ENCODE measurements at places on chromosomes 5 and 9.

DNA sequence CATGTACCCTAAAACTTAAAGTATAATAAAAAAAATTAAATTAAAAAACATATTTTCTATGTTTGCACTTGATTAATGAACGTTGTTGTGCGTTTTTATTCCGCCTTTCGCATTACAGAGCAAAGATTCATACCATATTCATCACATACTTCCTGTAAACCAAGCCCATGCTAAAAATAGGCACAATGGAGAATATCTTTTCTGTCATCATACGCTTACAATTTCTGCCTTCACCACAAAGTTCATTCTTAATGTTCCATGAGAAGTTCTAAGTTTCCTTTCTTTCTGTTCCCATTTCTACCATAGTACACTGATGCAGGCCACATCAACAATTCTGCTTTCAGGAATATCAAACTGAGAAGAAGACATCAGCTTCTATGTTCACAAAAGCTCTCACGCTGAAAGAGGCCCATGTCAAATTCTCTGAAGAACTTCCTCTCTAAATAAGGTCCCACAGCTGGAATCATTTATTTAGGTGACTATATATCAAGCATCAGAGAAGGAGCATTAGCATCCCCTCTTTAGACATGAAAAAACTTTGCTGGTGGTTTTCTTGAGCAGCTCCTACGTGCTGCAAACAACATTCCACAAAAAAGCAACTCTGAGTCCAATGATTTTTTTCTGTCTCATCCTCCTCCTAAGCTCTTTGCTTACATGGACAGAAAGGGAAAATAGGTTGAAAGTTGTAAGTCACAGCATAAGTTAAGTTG lies 456.4 kb downstream of the CDH10 start:
- peak; percentile 88 for DNase-seq

DNA sequence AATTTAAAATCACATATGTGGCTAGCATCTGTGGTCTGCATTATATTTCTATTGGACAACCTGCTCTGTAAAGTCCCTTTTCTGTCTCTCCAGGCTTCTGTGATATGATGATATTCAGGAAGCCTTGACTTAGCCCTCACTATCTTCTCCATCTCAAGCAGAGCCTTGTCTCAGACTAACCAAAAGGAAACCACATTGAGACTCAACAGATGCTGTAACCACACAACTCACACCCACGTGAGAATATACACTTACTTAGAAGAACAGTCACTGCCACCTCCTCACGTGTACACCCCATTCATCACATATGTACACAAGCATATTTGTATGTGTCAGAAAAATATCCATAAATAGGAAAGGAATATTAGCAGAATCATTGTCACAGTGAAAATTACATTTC lies 33.6 kb downstream of the HTR4 start:
- no peak for DNase-seq

DNA sequence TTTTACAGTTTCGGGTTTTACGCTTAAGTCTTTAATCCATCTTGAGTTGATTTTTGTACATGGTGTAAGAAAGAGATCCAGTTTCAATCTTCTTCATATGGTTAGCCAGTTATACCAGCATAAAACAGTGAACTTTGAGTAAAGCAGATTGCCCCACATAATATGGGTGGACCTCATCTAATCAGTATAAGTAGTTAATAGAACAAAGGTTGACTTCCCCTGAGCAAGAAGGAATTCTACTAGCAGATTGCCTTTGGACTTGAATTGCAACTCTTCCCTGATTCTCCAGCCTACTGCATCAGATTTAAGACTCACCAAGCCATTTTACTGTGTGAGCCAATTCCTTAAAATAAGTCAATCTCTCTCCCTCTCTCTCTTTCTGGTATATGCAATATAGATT lies 173.2 kb downstream of the SNCAIP start:
- DNase-seq = no peak

DNA sequence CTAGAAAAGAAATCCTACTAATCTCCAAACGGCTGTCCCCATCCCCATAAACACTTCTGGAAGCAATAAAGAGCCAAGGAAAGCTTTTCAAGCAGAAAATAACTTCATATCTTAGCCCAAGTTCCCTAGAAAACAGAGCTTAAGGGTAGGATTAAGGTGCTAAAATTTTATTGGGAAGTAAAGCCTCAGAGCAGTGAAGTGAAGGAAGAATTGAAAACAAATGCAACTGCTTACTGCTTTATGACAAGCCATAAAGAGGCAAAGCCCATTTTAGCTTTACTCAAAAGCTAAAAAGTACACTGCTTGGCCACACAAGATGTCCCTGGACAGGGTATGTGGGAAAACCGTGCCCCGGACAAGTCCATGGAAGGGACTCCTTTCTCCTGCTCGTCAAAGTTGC lies 59.7 kb downstream of the APTX start:
- DNase-seq = no peak

- DNase-seq = peak; percentile 18
Observed at GRCh38 chr5:149860801-149861322, 83.7 kb downstream of the PDE6A start.

- DNase-seq = no peak
Observed at GRCh38 chr5:134110382-134110781, 4.1 kb upstream of the TCF7 start.

GRCh38 chr5:16192311-16192710 lies 12.7 kb upstream of the MARCHF11 start:
- DNase-seq = no peak

DNA sequence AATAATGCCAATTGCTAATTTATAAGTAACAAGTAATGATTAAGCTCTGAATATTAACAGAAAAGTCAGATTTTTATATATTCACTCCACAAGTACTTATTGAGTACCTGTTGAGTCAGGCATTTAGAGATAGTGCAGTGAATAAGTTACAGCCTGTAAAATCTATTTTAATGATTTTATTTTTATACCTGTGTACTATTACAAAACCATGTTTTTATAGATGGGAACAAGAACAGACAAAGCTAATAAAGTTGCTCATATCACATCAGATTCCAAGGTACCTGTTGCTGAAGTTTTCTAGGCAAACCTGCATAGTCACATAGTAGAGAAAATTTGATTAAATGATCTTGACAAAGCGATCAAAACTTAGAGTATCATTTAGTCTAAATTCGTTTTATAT lies 623.7 kb downstream of the EFNA5 start:
- DNase-seq = no peak

DNA sequence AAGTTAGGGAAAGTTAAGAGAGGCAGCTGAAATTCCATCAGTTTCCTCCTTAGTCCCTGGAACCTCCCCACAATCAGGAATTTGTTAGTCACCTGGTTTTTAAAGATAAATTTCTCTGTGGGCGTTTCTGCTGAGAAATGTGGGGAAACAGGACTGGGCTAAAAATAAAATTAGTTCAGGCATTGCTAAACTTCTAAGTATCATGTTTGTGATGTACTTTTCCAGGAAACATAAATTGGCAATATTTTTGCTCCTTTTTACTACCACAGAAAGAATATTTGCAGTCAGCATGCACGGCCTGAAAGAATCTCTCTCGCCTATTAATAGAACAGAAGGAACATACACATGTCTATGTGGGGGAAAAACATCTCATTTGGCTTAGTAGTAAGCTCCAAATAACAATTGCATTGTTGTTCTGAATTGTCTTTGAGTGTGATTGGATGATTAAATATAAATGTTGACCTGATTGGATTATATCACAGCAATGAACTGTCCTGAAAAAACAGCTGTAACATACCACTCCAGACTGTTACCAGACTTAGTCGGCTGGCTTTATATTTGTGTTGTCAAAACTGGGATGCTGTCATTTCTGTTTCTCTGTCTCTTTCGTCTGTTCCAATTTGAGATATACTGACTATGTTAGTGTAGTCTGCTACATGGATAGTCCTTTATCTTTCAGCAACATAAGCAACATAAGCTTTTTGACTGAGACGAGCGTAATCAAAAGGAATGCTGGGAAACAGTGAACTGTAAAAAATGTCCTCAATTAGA lies 12.9 kb downstream of the TJP2 start:
- peak; percentile 64 for DNase-seq

DNA sequence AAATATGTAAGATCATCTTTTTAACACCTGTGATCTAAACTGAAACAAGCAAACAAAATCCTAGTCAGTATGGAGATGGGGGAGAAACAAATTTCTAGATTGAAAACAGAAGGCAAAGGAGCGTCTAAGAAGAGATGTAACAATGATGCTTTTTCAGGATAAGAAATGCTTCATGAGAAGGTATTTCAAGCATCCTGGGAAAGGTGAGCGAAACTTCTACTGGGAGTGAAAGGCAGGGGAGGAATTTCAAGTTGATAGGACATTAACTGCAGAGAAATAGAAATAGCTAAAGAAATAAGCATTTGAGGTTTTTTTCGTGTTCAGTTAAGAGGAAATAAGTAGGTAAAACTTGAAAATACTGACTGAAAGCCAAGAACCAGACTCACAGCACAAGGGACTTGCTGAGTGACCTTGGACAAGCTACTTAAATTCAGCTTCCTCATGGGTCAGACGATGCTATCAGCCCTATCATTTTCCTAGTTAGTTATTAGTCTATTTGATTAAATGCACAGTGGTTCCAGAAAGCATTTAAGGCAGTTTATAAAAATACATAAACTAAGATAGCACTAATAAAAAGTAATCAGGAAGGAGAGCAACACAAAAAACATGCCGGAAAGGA lies 406.3 kb downstream of the PDE4D start:
- no peak for DNase-seq

DNA sequence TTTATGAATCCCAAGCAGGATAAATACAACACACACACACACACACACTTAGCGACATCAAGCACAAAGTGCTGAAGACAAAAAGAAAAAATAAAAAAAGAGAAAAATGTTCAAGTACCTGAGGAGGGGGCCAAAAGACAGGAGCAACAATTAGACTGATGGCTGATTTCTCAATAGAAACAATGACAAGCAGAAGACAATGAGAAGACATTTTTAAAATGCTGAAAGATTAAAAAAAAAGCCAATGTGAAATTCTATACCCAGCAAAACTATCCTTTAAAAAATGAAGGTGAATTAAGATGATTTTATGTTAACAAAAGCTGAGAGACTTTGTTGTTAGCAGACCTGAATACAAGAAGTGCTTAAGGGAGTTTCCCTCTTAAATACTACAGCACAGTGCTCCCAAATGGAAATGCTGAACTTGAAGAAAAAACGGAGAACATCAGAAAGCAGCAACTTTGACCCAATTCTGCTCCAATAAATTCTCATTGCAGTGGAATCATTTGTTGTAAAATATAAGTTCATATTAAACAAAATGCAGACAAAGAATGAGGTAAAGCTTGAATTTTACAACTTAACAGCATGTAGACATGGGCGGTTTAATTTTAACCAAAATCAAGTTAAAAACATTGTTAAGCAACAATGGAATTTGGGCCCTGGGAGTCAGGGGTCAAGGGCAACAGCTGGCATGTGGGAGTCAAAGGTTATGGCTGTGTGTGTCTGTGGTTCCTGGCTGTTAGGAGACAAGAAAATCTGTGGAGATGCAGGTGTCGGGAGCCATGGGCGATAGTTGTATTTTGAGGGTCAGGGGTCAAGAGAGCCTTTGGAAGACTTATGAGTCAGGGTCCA lies 776 bp upstream of the RANBP17 start:
- DNase-seq = no peak

- no peak for DNase-seq
Observed at GRCh38 chr5:93145767-93146166, 435.3 kb downstream of the NR2F1-AS1 start.

DNA sequence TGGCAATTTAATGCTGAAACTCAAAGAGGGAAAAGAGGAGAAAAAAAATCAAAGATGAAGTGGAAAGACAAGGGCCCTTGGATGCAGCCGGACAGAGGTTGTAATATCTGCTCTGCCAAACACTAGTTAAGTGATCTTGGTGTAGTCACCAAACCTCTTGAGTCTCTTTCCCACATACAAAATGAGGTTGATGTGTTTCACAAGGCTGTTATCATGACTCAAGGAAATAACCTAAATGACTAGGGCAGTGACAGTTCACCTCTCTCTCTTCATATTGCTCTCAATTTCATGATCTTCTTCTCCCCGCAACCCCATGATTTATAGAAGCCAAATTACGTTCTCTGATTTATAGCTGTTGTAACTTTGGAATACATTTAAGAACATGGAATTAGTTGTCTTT lies 44.9 kb downstream of the PIK3R1 start:
- no peak for DNase-seq

- DNase-seq = no peak
Observed at GRCh38 chr5:1193591-1193985, 7.8 kb upstream of the SLC6A19 start.

DNA sequence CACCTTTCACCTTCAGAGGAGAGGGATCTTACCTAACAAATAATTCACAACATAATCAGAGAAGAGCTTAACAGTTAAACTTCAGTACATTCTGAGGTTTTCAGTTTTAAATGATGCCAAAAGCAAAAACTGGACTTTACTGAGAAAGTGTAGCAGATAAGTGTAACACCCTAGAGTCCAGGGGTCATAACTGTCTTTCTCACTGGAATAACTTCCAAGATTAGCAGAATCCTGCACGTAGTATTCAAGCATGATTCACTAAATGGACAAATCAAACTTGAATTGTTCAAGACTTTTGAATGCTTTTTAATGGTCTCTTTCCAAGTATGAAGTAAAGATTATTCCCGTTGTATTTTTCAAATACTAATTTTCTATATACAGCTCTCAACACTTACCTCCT lies 180.1 kb upstream of the NREP start:
- DNase-seq = peak; percentile 29

- no peak for DNase-seq
Observed at GRCh38 chr5:1514027-1514818, 9.5 kb downstream of the LPCAT1 start.

GRCh38 chr5:154698763-154699162 lies 56.4 kb upstream of the LARP1 start:
- peak; percentile 29 for DNase-seq

- no peak for DNase-seq
Observed at GRCh38 chr5:96258692-96259091, 174.4 kb downstream of the PCSK1 start.

- no peak for DNase-seq
Observed at GRCh38 chr9:132849185-132849706, 28.8 kb downstream of the AK8 start.

DNA sequence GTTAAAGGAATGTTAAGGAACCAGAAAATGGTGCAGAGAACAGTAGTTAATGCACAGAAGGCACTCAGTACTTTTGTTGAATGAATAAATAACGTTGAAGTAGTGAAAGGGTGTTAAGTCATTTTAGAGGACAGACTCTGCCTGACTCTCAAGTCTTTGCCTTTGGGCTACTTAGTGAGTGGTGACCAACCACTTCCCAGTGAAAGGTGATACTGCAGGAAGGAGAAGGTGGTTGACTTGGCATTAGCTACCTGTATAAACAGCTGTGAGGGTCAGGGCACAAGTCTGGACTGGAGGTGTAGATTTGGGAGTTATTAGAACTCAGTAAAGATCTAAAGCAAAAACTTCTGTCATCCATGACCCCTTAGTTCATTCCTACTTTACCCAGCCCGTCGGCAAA lies 4.9 kb upstream of the SHB start:
- DNase-seq = no peak

GRCh38 chr5:170235876-170236864 lies 3.4 kb downstream of the C5orf58 start:
- no peak for DNase-seq

- peak; percentile 75 for DNase-seq
Observed at GRCh38 chr5:130286971-130287370, 382.7 kb downstream of the CHSY3 start.

- peak; percentile 90 for DNase-seq
Observed at GRCh38 chr5:120152472-120152871, 311.6 kb upstream of the PRR16 start.

- DNase-seq = no peak
Observed at GRCh38 chr5:29169886-29170285, 2023.6 kb upstream of the CDH6 start.

- DNase-seq = no peak
Observed at GRCh38 chr5:169997798-169998197, 17.5 kb upstream of the INSYN2B start.

GRCh38 chr5:64632251-64632650 lies 58.1 kb upstream of the SHISAL2B start:
- DNase-seq = no peak
